ENCODE measurements at places on chromosomes 12 and 14.

- DNase-seq, result no peak
Measured at GRCh38 chr12:124595444-124595843, 28.0 kb upstream of the NCOR2 start.

- no peak for DNase-seq
Measured at GRCh38 chr14:53628732-53629430, 327.7 kb downstream of the BMP4 start.

DNA sequence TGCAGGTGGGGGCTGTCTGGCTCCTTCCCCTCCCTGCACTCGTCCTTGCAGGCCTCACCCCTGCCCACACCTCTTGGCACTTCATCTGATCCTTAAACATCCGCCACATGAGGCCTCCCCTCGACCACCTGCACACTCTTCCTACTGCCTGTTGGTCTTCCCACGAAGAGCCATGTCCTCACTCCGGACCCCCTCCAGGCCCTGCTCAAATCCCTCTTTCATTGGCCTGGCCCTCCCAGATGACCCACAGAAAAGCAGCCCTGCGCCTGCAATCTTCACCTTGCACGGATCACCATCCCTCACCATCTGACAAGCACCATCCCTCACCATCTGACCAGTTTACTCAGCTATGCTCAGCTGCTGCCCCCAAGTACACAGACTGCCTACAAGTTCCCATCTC, 193.6 kb downstream of the BCL11B start:
- no peak for DNase-seq

GRCh38 chr12:82663893-82664292, 22.8 kb upstream of the TMTC2 start:
- DNase-seq, result no peak

- no peak for DNase-seq
Measured at GRCh38 chr12:72610854-72611358, 338.7 kb downstream of the TRHDE start.

GRCh38 chr12:27464220-27464554, 17.7 kb downstream of the SMCO2 start:
- DNase-seq, result no peak

- no peak for DNase-seq
Measured at GRCh38 chr12:40727774-40728483, 35.7 kb downstream of the CNTN1 start.

DNA sequence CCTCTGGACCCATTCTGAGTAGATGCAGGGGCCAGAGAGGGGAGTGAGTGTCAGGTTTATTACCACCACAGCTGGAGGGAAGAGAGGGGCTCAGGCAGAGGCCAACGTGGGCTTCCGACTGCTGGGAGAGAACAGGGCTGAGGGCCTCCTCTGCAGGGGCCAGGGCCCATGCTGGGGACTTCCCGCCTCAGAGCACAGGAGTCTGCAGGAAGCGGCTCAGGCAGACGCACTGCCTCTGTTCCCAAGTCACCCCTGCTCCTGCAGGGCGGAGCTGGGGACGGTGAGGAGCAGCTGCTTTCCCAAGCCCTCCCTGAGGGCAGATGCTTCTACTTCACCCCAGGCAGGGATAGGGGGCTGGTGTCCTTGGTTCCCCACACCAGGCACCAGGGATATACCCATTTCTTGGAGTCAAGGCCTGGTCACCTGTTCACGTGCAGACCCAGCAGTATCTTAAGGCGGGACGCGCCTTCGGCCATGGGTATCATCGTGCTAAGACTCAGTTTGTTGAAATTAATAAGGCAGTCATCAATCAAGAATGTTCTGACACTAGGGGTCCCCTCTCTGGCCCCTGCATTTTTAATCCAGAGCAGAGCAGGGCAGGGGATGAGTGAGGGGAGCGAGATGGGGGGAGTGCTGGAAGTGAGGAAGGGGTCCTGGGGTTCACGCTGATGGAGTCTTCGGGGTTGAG, 100.0 kb downstream of the PIWIL1 start:
- no peak for DNase-seq

DNA sequence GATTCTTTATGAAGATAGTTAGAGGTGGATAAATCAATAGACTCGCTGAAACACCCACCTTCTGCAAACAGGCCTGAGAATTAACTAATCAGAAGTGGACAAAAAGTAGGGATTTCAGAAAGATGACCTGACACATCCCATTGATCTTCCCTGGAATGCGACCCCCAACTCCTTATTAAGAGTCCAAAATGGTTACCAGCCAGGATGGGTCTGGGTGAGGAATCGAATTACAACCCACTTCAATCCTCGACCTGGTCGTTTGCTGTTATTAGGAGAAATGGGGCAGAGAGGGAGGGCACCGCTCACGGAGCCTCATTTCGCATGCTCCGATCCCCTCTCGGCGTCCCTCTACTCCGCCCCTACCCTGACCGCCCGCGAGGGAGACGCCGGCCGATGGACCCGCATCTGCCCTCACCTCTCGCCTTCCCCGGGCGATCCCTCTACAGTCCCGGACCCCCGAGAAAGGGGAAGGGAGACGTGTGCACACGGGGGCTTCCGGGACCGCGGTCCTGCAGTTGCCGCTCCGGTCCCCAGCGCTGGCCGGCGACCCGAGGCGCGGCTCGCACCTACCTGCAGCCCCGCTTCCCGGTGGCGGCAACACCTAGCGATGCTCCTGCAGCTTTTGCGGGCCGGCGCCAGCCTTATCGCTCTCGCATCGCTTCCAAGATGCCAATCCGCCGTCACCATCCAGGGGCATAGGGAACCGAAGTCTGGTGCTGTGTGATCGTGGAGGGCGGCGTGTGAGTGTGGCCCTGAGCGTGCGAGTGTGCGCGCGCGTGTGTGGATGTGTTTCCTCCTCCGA, 69.3 kb upstream of the USP15 start:
- no peak for DNase-seq

DNA sequence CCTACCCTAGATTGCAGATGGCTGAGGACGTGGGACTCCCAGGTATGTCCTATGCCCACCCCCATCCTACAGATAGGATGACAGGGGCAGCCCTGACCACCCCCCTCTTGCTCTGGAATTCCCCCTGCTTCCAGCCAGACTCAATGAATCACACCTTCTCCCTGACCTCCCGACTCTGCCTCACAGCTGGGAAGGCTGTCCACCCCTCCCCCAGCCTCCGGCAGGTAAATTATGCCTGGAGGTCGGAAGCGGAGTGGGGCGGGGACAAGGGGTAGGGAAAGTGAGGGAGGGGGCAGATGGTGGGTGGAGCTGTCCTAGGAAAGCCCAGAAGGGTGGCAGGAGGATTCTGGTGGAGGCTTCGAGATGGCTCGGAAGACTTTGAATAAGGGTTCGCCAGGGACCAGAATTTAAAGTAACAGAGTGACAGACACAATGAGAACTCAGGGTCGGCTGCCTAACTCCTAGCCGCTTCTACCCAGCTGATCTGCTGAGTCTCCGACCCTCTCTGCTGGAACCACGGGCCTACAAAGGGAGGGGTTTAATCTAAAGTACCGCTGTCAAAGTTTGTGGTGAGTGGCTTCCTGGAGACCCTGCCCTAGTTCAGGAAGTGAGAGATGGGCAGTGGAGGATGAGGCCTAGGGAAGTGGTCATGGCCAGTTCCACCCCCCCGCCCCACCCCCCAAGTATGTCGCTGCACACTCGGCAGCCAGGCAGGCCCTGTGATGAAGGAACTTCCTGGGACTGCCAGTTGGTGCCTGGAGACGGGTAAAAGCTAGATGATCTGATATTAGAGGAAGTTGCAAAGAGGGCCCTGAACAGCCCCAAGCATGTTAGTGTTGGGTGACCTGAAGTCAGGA, 4.2 kb downstream of the PLEKHG3 start:
- DNase-seq, result peak; percentile 69

GRCh38 chr12:106127338-106128126, 11.2 kb downstream of the NUAK1 start:
- no peak for DNase-seq

GRCh38 chr12:75162845-75163244, 46.8 kb downstream of the KCNC2 start:
- no peak for DNase-seq

DNA sequence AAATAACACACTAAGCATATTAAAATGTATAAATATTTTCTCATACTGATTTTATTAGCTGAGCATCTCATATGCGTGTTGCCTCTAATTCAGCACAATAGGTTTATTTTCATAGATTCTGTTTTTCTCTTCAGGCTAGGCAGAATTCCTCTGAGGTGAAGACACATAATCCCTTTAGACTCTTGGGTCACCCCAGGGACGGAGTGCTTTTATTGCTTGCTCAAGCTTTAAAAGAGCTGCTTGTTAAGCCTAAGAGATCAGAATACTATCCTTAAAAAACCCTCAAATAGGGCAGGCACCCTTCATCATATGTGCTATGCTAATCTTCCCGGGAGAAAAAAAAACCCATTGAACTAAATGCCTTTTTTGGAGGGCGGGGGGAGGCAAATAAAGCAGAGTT, 390.1 kb downstream of the KCNH5 start:
- DNase-seq, result peak; percentile 72

DNA sequence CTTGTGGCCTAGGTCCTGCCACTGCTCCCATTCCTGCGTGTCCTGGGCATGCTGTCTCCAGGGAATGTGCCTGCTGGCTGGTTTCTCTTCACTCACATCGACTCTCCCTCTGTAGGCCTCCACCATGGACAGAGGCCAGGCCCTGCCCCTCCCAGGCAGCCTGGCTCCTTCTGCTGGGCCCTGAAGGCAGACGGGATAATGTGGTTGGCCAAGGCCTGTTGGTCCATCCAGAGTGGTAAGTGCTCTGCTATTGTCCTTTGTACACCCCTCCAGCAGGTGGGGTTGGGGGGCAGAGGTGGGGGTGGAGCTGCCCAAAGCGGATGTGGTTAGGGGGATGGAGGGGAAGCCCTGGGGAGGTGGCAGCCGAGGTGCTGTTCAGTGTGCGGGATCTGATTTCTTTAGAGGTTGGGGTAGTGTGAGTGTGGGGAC, 9.5 kb upstream of the NR4A1 start:
- peak; percentile 45 for DNase-seq

- no peak for DNase-seq
Measured at GRCh38 chr14:96616161-96616721, 114.1 kb downstream of the PAPOLA start.

- peak; percentile 3 for DNase-seq
Measured at GRCh38 chr14:74444866-74445265, 18.9 kb upstream of the SYNDIG1L start.

- DNase-seq, result no peak
Measured at GRCh38 chr12:72228424-72228823, 43.7 kb upstream of the TRHDE start.

GRCh38 chr12:52496054-52496453, 3.0 kb upstream of the KRT6A start:
- no peak for DNase-seq

GRCh38 chr12:96029826-96030225, 5.6 kb downstream of the LTA4H start:
- no peak for DNase-seq

DNA sequence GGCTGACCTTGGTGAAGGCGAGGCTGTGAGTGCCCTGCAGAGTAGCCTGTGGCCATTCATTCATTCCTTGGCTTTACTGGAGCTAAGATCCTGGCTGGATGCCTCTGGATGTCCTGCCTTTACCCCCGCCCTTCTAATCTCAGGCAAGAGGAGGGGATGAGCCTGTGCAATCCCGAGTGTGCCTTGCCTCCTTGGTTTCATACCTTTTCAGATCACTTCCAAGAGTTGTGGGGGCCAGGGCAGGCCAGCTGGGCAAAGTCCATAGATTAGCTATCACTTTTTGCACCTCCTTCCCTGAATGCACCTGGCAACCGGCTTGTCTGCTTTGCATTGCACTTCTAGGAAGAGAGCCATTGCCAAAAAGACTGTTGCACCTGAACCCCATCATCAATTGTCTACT, 1.5 kb downstream of the VRTN start:
- DNase-seq, result no peak

DNA sequence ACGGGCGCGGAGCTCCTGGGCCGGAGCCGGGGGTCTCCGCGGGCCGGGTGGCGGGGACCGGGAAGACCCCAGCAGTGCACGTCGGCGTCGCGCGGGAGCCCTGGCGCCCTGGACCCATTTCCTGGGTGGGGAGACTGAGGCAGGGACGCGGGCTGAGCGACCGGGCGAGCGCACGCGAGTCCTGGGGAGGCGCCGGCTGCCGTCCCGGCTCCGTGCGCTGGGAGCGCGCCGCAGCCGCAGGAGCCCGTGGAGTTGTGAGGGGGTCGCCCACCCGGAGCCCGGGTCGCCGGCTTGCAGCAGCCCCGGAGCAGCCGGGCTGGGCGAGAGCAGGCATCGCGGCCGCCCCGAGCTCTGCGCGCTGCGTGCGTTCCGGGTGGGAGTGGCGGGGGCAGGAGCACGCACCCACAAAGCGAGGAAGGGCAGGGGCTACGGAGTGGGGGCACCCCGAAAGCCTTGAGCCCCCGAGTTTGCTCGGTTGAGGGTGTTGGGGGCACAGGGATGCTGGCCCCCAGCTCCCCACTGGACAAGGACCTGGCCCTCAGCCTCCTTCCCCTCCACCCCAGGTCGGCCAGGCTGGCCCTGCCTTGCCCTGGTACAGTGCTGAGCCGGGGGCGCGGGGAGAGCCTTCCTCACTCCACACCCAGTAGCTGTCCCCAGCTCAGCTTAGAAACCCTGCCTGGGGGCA, 620 bp downstream of the MMP17 start:
- peak; percentile 30 for DNase-seq

GRCh38 chr14:79021766-79022165, 851.6 kb downstream of the NRXN3 start:
- no peak for DNase-seq

DNA sequence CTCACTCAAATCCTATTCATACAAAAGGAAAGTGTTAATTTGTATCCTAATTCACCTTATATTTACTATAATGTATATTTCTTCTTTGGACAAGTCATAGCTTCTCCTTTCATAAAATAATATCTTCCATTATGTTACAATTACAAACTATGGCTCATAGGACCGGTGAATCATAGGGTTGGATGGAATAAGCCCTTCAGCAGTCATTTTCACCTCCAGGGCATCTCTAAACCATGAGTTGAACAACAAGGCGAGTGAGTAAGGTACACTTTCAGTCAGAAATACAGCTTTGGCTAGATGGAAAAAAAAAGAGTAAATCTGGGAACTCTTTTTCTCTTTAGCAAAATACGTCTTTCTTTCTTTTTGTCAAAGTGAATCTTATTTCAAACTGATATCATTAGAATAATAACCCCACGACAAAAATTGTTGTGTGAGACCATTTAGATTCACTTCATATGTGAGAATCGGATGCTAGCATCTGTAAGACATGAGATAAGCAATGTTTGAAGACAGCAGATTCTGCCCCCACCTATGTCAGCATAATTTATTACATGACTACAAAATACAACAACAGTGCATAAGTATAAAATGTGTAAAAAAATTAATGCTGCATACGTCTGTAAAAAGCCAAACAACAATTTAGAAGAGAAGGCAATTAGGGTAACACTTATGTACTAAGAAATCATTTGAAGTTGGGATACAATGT, 184.4 kb upstream of the SLC38A2 start:
- peak; percentile 95 for DNase-seq

- no peak for DNase-seq
Measured at GRCh38 chr14:78358591-78358990, 188.4 kb downstream of the NRXN3 start.

GRCh38 chr14:96272777-96273473, 16.9 kb downstream of the BDKRB1 start:
- peak; percentile 64 for DNase-seq
